ENCODE measurements at places on chromosomes 7 and 10.
A peak's percentile ranks its signal among the peaks of the same experiment; 100 is the strongest.

DNA sequence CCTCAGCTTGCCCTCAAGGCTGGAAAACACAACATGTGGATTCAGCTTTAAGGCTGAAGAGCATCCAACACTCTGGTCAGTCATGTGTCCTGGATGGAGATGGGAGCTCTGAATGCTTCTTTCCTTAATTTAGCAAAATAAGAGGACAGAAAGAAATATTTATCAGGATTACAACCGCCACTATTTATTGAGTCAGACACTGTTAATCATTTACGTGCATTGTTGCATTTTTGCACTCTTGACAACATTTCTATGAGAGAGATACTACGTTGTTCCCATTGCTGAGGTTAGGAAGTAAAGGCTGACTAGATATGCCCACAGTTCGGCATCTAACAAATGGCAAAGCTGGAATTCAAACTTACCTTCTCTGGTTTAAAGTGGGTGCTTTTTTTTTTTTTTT is 101.8 kb upstream of the KMT2C start:
- no peaks in the 10 kb centered on the region for H3K27me3 ChIP-seq
- no peak for DNase-seq
- H3K27ac ChIP-seq, result no peak overlapping the region
- H3K4me1 ChIP-seq, result no peaks in the 10 kb centered on the region
- no peaks in the 10 kb centered on the region for H3K36me3 ChIP-seq

DNA sequence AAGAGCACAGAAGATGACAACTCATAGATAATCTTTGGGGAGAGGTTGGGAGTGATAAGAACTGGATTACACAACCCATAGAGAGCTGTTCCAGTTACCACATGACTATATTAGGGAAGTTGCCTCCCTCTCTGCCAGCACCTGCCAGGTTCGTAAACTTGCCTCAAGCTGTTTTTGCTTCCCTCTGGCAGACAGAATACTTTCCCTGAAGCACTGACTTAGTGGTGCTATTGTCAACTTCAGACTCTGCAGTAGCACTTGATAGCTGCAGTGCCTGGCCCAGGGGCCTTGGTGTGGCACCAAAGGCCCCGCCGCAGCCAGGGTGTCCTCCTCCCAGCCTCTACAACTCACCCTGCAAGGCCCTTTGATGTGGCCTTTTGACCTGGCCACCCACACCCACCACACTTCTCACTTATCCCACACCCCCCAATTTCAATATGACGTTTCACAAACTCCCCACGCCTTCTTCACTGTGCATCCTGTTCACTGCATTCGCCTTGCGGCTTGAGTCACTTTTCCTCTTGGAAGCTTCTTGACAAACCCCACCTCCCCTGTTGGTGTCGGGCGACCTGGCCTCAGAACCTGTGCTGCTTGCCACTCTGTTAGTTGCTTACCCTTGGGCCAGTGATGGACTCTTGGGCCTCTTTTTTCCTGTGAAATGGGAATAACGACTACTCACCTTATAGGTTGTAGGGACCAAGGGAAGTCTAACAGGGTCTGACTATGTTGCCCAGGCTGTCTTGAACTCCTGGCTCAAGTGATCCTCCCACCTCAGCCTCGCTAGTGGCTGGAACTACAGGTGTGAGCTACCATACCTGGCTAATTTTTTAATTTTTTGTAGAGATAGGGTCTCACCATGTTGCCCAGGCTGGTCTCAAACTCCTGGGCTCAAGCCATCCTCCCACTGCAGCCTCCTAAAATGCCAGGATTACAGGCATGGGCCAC is 50.2 kb upstream of the PODXL start:
- no peaks in the 10 kb centered on the region for H3K4me1 ChIP-seq
- no peak overlapping the region for H3K27ac ChIP-seq
- H3K4me3 ChIP-seq, result no peak overlapping the region
- no peaks in the 10 kb centered on the region for H3K36me3 ChIP-seq
- DNase-seq, result no peak

DNA sequence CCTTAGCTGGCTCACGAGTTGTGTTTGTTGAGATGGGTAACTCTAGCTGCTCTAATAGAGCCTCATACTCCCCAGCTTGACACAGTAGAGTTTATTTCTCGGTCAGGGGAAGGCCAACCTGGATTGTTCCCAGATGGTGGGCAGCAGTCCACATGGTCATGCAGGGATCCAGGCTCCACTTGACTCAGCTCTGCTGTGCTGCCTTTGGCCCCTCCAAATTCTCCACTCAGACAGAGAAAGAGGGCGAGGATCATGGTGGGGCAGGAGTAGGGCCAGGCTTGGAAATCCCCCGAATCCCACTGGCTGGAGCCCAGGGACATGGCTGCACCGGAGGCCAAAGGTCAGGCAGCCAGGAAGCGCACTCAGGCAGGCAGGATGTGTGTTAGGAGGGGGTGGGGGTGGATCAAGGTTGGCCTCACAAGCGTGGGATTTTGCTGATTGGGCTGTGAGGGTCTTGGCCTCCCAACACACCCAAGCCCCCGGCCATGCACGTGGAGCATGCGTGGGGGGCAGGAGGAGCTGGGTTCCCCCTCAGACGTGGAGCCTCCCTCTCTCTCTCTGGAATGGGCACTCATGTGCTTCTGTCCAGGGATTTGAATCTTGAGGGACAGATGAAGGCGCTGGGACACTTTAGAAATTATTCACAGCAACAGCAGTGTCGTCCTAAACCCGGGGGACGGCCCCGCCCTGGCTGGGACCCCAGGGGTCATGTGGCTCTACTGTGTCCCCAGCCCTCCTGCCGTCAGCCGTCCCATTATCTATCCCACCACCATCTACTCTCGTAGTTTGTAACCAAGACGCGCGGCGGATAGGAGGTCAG is 44.8 kb downstream of the PDGFA start:
- DNase-seq, result no peak
- H3K27ac ChIP-seq, result no peak overlapping the region
- peaks cover 8% of the 10 kb centered on the region for H3K4me1 ChIP-seq
- H3K4me3 ChIP-seq, result no peak overlapping the region
- no peaks in the 10 kb centered on the region for H3K27me3 ChIP-seq
- H3K36me3 ChIP-seq, result no peaks in the 10 kb centered on the region

DNA sequence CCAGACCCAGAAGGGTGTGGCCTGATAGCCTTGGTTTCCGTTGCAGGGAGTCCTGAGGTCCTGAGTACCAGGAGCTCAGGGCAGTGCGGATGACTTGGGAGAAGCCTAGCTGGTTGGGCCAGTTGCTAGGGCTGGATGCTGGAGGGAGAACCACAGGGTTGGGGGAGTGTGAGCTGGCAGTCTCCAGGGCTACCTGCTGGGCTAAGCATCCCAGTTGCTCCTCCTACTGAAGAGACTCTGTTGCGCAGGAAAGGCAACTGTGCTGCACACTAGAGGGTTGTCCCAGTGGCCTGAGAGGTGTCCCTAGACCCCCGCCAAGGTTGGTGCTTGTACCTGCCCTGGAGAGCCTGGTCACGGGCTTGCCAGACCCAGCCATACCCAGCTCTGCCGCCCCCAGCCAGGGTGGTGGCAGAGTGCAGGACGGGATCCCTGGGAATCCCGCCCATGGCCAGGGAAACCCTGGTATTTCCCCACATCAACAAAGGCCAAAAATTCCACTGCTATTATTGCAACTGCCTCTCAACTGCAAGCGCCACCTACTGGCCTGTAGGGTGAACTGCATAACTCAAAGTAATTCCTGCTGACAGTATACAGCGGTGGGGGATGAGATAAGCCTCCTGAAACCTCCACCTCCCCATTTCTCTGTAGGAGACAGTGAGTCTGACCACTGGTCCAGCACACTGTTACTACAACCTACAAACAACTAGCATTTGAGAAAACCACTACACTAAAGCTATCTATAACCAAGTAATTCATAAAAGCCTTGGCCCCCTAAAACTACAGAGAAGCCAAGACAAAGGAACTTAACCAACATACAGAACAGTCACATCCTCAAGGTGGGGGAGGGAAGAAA is 67.6 kb upstream of the DDC start:
- no peaks in the 10 kb centered on the region for H3K36me3 ChIP-seq
- H3K27me3 ChIP-seq, result no peaks in the 10 kb centered on the region
- no peak overlapping the region for H3K27ac ChIP-seq
- peaks cover 23% of the 10 kb centered on the region for H3K4me1 ChIP-seq

GRCh38 chr7:15175152-15175551 is 272.6 kb upstream of the DGKB start:
- DNase-seq, result no peak
- H3K36me3 ChIP-seq, result no peaks in the 10 kb centered on the region
- no peaks in the 10 kb centered on the region for H3K4me1 ChIP-seq
- no peak overlapping the region for H3K27ac ChIP-seq
- no peaks in the 10 kb centered on the region for H3K27me3 ChIP-seq
- no peak overlapping the region for H3K4me3 ChIP-seq

DNA sequence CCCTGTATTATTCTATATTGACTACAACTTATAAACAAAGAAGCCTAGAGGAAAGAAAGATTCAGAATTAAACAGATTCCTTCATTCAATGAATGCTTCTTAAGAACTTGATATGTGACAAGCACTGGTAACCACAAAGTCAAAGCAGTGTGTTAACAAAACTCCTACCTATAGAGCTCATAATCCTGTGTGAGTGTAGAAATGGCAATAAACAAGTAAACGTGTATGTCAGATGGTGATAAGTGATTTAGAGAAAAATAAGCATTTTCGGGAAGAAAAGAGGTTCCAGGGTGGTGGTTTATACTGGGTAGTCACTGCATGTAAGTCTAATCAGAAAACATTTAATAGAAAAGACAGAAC is 141.3 kb downstream of the JMJD1C start:
- H3K4me3 ChIP-seq, result no peak overlapping the region
- H3K27ac ChIP-seq, result no peak overlapping the region
- H3K4me1 ChIP-seq, result no peaks in the 10 kb centered on the region
- no peaks in the 10 kb centered on the region for H3K36me3 ChIP-seq
- no peaks in the 10 kb centered on the region for H3K27me3 ChIP-seq
- DNase-seq, result no peak

DNA sequence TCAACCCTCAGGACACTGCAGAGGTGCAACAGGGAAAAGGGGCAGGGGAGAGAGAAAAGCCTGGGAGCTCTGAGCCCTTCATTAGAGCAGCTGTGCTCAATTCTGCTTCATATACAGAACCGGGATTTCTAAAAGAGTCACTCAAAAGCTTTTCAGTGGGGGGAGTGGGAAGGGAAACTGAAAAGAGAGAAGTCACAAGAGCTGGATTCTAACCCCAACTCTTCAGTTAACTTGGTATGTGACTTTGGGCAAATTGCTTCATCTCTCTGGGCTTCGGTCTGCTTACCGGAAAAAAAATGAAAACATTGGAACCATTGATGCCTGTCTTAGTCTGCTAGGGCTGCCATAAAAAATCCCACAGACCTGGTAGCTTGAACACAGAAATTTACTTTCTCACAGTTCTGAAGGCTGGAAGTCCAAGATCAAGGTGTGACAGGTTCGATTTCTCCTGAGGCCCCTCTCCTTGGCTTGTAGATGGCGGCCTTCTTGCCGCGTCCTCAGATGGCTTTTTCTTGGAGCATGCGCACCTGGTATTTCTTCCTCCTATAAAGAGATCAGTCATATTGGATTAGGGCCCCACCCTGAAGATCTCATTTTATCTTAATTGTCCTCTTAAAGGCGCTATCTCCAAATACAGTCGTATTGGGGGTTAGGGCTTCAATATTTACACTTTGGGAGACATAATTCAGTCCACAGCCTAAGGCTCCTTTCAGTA is 118.3 kb upstream of the KMT2E start:
- no peak overlapping the region for H3K27ac ChIP-seq
- no peaks in the 10 kb centered on the region for H3K36me3 ChIP-seq
- H3K4me3 ChIP-seq, result no peak overlapping the region
- no peaks in the 10 kb centered on the region for H3K27me3 ChIP-seq
- H3K4me1 ChIP-seq, result no peaks in the 10 kb centered on the region
- DNase-seq, result no peak

DNA sequence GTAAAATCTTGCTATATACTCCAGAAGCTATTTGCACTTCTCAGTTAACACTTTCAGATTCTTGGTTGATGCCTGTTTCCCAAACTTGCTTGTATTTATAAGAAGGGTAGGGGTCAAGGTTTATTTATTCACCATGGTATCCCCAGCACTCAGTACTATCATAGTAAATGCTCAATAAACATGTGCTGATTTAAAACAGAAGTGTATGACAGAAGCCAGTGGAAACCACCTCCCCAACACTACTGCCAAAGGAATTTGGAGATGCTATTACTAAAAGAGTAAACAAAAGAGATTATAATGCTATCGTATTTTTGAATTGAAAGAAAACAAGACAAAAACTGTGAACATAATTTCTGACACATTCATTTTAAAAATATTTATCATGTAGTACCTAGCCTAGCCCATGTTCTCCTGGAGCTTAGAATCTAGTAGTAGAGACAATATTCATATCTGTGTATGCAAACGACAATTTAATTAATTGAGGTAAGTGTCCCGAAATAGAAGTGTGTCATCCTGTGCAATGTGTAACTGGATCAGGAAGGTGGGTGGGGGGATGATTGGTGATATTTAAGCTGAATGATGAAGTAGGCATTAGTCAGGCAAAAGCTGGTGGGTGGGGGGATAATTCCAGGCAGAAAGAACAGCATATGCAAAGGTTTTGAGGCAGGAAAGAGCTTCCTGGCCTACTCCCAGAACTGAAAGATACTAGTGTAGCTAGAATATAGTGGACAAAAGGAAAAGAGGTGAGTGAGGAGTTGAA is 77.5 kb downstream of the HGF start:
- DNase-seq, result no peak
- H3K4me1 ChIP-seq, result no peaks in the 10 kb centered on the region
- no peaks in the 10 kb centered on the region for H3K36me3 ChIP-seq
- H3K4me3 ChIP-seq, result no peak overlapping the region
- no peaks in the 10 kb centered on the region for H3K27me3 ChIP-seq
- no peak overlapping the region for H3K27ac ChIP-seq

DNA sequence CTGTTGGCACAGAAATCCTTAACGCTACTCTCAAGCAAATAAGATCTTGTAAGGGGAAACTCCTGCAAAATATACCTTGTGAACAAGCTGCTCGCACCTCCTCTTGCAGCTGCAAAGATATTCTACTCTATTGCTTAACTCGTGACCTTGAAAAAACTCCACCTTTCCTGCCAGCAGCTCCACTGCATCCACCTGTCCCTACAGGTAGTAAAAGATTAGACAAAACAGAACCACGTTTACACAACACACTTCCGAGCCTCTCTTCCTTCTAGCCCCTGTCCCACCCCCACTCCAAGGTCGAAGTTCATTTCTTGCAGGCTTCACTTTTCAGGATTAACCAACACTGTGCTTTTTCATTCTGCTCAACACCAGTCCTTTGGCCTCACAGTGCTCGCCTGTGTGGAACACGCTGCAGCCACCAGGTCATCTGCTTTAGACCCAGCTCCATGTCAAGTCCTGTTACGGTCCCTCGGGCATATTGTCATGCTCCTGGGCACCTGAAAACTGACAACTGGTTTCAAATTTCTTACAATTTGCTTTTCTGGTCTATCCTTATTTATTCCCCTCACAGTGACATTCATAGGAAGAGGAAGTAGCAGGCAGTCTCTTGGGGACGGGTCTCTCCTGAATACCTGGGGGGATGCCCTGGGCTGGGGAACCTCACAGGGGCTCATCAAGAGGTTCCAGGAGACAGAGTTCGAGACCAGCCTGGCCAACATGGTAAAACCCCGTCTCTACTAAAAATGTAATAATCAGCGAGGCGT is 165.8 kb upstream of the KLF14 start:
- peaks cover 54% of the 10 kb centered on the region for H3K4me1 ChIP-seq
- no peaks in the 10 kb centered on the region for H3K27me3 ChIP-seq
- H3K4me3 ChIP-seq, result no peak overlapping the region
- H3K27ac ChIP-seq, result peak overlapping the region; percentile 83
